Activated T-cell treated with anti-CD3 and anti-CD28 coated beads for 1 hour (primary cell): ENCODE measurements at places on chromosomes 3 and 15.

DNA sequence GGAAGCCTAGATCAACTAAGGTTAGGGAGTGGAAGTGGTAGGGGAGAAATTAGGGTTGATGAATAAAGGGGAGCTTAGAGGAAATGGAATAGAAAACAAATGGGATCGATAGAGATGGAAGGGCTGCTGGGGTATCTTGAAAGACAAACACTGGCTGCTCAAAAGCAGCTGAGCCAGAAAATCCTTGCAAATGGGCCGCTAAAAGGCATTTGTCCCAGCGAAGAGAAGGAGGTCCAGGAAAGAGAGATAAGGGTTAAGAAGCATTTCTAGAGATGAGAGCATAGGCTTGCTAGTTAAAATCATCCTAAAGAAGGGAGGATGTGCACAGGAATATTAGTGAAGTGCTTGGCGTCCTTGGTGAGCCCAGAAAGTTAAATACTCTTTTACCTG, 258.0 kb upstream of the CBLB start:
- no peak for DNase-seq

DNA sequence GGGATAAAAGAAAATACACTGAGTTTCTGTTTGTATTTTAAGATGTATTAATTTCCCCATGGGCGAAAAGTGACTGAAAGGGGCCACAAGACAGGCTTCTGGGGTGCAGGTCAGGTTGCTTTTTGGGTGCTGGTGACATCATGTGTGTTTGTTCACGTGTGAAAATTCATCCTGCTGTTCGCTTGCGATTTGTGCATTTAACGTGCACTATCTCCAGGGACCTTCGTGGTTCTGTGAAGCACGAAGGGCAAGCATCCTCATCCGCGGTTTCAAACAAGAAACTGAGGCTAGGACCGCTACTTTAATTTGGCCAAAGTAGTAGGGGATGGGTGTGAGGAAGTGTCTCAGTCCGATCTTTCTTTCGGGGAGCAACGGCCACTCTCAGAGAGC, 1.6 kb upstream of the SMAD6 start:
- no peak for DNase-seq

DNA sequence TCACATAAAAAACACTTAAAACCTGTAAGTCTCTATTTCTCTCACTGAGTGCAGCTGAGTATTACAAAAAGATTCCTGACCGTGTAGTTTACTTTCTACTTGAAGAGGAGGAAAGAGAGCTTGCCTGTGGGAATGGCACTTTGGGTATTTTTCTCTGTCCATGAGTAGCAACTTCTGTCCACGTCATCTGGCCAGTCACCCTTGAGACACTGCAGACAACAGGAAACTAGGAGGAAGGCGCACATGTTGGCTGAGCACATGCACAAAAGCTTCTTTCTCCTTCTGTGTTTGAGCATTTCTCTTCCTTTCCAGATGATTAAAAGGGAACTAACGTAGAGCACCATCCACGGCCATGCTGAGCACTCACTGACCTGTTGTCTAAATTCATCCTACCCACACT, 19.7 kb downstream of the STARD5 start:
- no peak for DNase-seq

DNA sequence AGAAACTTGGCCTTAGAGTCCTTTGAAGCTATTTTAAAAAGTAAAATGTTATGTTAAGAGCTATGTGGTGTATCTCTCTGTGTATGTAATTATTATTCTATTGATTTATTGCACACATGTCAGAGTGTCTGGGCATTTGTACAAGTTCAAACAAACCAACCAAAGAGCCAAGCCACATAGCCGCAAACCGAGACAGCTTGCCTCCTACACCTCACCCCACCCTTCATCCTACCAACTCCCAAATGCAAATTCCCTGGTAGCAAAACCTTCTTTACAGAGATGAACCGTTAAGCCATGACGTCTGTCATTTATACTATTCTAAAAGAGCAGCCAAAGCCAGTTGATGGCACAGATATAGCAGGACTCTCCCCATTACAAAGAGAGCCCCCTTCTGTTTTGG, 332.3 kb downstream of the ERC2 start:
- no peak for DNase-seq

DNA sequence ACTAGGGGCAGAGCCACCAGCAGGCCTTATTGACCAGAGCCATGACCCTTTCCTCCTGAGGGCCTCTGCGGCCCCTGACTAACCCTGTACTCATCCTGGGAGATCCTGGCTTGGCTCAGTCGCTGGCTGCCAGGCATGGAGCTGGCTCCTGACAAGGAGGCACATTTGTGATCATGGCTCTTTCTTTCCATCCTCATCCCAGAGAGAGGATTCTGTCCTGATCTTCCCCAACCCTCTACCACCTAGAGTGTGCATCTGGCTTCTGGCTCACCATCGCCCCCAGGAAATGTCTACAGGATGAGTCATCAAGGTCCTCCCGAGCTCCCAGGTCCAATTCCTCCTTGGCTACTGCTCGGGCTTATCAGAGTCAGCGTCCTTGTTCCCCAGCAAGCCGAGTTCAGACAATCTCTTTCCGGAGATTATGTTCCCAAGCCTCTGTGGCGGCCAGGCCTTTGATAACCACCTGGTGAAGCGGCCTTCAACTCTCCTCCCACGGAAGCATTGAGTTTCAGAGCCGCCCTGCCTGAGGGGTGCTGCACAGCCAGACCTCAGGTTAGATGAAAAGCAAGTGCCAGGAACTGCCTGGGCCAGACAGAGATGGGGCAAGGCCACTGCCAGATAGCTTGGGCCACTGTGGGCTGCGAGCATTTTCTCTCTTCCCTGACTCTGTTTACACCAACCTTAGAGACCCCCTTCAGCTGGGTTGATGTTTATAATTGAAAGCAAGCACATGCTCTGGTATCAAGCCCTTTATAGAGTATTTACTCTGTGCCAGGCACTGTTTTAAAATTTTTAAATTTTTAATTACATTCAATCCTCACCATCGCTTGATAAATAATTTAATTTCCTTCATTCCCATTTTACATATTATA, 44.3 kb upstream of the MRPS22 start:
- DNase-seq = no peak

DNA sequence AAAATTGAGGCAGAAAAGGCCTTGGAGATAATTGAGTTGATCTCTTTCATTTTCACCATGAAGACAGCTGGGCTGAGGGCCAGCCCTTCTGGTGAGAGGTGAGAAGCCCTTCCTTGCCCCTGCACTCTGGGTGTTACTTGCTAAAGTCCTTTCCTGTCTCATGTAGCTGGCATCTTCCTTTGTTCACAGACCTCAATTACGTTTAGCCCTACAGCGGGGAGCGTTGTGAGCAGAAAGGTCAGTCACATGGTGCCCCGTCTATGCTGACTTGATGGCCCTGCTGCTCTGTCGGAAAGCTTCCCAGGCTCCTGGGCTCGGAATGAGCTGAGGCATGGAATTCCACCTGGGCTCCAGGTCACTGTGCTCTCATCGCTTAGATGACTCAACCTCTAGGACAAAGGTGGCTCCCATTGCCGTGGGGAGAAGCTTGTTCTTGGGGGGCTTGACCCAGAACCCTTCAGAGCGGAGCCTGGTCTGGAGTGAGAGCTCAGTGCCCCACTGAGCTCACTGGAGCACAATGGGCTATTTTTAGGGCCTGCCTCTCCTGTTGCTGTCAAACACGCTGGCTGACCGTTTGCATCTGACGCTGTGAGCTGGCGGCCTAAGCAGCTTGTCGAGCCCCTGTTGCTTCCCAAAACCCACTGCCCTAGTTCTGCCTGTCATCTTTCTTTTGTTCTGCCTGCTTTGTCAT, 47.0 kb downstream of the RPLP1 start:
- DNase-seq = no peak

DNA sequence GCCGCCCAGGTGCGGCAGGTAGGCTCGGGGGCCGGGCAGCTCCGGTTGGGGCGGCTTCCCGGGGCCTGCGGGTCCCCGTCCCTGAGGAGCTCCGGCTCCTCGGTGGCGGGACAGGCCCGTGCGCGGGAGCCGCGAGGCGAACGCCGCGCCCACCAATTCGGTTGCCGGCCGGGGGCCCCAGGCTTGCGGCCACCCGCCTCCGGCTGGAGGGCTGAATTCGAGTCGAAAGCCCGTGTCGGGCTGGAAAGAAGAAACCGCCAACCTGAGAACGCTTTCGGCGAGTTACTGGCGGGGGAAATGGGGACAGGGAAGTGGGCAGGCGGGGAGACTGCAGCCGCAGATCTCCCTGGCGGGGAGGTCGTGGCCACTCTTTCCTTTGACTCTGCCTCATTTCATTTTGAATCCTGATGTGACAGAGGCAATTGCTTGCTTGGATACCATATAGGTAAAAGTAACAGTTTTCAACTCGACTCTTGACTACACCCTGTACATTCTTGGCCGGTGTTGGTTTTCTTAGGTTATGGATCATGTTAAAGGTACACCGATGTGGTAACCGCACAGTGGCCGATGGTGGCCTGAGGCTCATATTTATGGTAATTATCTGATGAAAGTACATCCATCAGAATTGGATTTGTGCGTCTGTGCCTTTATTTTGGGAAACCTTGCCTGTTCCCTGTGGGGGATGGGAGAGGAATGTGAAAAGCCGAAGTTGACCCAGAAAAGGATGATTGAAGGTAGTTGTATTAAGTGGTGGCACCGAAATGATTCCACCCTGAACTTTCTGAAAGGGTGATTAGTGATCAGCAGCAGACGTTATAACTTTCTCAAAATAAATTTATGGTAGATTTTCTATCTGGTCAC, 1.7 kb downstream of the B3GNT5 start:
- no peak for DNase-seq

DNA sequence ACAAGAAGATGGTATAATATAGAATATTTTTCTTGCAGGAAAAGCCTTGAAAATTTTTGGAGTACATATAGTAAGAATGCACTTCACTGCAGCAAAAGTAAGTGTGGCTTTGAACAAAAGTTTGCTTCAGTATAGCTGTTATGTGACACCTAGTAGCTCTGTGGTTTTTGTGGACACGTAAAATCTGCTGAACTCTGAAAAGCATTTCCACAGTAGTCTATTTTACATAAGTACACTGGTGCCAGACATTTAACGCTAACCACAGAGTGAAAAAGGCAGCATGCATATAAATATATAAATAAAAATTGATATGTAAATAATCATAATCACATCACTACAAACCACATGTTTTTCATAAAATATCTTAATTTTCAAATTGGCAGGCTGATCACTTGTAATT, 39.8 kb downstream of the CGGBP1 start:
- DNase-seq = no peak

- no peak for DNase-seq
These were observed 20.9 kb downstream of the IL12A start for GRCh38 chr3:160009525-160009924.

GRCh38 chr3:165192610-165193192, 3.5 kb downstream of the SLITRK3 start:
- DNase-seq = no peak

- no peak for DNase-seq
These were observed 157.4 kb downstream of the CD47 start for GRCh38 chr3:107933450-107933849.

DNA sequence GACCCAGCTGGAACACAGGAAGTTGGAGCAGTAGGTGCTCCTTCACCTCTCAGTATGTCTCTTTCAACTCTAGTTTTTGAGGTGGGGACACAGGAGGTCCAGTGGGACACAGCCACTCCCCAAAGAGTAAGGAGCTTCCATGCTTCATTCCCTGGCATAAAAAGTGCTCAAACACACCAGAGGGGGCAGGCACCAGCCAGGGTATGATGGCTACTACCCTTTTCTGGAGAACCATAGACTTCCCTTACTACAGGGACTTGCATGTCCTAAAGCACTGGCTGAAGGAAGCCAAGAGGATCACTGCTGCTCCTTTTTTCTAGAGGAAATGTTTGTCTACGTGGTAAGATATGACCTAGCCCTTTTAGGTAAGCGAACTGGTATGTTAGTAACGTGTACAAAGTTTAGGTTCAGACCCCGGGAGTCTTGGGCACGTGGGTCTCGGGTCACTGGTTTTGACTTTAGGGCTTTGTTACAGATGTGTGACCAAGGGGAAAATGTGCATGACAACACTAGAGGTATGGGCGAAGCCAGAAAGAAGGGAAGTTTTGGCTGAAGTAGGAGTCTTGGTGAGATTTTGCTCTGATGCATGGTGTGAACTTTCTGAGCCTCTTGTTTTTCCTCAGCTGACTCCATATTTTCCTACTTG, 11.9 kb downstream of the IL17RB start:
- no peak for DNase-seq

- DNase-seq = no peak
These were observed 11.6 kb downstream of the TRPC1 start for GRCh38 chr3:142735462-142735861.

DNA sequence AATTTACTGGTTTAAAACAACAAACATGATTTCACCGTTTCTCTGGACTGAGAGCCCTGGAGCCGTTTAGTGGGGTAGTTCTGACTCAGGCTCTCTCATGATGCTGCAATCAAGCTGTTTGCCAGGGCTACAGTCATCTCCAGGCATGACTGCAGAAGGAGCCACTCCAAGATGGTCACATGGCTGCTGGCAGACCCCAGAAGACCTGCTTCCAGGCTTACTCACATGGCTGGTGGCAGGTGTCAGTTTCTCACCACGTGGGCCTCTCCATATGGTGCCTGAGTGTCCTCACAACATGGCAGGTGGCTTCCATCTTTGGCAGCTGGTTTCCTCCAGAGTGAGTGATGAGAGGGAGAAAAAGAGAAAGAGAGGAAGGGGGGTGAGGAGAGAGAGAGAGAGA, 378.3 kb upstream of the RGMA start:
- DNase-seq = no peak

- no peak for DNase-seq
These were observed 203.7 kb upstream of the TLE3 start for GRCh38 chr15:70301396-70301795.

DNA sequence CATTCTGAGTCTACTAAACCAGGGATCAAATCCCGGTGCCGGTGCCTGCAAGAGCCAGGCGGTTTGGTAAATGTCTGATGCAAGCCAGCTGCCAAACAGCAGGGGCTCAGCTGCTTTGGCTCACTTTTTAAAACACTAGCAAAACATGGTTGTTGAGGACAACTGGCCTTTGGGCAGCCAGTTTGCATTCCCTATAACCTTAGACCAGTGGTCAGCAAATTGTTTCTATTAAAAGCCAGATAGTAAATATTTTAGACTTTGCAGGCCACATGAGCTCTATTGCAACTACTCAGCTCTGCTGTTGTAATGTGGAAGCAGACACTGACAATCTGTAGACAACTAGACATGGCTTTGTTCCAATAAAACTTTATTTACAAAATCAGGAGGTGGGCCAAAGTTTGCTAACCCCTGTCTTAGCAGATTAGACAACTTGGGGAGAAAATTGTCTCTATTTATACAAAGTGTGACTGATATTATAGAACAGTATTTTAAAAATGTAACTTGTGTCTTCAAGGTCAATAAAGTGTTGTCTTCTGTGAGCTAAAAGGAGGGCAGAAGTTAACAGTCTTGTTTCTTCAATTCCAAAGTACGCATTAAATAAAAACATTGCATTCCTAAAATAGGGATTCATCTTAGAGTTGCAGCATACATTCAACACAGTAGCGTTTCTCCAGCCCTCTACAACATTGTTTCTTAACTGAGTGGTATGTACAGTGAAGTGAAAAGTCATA, 67.6 kb downstream of the SSUH2 start:
- no peak for DNase-seq

GRCh38 chr15:39919748-39920509, at the start of gene GPR176:
GPR176 (minus strand) TSS chr15:39920266; CDS start chr15:39920026, 240 bp downstream.
- DNase-seq = peak; percentile 4
